ENCODE measurements at places on chromosomes 1 and 21.
A peak's percentile ranks its signal among the peaks of the same experiment; 100 is the strongest.

GRCh38 chr1:31757989-31758388 is 6.2 kb downstream of the ADGRB2 start:
- no peak for DNase-seq

DNA sequence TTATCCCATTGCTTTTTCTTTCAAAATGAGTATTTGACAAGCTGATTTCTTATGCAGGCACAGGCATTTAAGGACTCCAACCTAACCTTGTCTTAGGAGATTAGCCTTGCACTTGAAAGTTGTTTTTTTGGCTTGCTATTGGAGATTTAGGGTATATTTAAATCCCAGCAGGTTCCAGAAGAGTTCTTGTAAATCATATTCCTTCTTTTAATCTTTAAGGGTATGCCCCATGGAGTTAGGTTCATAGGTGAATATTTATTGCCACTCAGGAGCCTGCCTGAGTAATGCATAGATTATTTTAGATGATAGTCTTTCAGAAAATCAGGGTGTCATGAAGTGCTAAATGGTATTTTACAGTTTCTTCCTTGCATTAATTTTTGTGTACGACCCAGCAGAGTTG is 146.5 kb downstream of the PATJ start:
- DNase-seq, result no peak

GRCh38 chr1:119822406-119822805 is 11.1 kb upstream of the REG4 start:
- DNase-seq, result no peak

GRCh38 chr1:22543679-22544078 is 19.6 kb upstream of the EPHA8 start:
- DNase-seq, result no peak

- DNase-seq, result peak; percentile 47
Measured at GRCh38 chr21:33894736-33895288, 20.8 kb downstream of the ATP5PO start.

DNA sequence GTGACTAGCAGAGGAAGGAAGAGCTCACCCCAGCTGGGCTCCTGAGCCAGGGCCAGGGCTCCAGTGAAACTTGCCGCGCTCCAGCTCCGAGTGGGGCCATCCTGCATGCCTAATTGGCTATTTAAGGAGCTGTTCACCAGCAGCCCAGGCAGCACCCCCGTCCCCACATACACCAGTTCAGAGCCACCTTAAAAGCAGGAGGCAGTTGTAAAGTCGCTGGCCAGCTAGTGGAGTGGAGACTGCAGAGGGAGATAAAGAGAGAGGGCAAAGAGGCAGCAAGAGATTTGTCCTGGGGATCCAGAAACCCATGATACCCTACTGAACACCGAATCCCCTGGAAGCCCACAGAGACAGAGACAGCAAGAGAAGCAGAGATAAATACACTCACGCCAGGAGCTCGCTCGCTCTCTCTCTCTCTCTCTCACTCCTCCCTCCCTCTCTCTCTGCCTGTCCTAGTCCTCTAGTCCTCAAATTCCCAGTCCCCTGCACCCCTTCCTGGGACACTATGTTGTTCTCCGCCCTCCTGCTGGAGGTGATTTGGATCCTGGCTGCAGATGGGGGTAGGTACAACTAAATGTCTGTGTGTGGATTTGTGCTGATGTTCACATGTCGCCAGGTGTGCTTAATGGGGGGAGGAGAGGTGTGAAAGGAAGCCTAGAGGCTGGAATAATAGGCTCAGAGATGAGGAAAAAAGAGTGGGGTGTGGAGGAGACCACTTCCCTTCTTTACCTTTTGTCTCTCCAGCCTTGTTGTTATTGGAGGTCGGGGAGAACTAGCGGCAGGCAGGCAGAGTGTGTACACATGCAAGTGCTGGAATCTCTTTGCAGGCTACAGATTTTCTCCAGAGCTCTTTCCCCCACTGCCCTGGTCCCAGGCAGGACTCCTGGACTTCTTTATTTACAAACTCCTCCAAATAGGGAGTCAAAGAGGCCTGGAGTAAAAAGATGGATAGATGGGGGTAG is at the start of gene CA14:
CA14 (plus strand) TSS at position 151 of the 962 bp plus-strand sequence; CDS start at position 506, 355 bp downstream.
- DNase-seq, result no peak

DNA sequence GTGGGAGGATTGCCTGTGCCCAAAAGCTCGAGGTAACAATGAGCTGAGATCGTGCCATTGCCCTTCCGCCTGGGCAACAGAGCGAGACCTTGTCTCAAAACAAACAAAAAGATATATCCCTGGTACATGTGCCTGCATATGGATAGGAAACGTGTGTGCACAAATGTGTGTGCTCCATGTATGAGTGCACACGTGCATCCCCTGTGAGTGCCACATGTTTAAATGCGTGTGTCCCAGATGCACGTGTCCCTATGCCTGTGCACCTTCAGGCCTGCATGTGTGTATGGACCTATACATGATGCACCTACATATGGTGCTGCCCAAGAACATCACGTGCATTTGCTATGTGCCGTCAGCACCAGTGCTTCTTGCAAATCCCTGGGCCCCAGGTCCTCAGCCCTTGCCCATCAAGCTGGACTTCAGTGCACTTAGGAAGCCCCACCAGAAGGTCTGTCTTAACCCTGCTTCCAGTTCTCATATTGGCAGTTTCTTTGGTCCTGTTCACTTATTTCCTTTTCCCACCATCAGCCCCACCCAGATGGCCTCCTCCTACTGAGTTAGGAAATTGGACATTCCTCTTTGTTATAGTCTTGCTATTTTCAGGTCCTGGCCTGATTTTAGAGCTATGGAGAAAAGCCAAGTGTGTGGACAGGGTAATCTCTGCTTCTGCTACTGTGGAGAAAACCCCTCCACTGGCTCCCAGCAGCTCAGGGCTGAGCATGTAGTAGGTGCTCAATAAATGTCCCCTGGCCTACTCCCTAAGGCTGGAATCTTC is 15.4 kb downstream of the TIE1 start:
- DNase-seq, result no peak

DNA sequence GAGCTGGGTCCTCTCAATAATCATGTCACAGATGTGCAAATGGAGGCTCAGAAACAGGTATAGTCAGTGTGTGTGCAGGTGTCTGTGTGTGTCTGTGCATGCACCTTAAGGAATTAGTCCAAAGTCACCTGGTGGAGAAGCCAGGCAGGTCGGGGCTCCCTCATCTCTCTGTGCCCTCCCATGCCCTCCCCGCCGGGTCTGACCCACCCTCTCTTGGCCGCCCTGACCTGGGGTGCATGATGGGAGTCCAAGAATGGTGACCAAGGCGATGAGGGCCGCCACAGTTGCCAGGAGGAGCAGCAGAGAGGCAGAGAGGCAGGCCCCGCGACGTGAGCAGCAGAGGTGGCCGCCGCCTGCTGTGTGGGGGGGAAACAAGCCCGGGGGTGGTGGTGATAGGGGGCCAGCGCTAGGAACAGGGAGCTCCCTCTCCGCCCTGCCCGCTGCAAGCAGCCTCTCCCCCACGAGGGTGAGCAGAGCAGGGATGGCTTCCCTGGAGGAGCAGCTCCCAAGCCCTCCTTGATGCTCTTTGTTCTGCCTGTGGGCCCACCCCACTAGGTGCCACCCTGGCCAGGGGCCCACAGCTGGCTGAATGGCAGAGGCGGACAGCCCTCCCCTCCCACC is 3.9 kb downstream of the LDLRAD1 start:
- DNase-seq, result no peak

DNA sequence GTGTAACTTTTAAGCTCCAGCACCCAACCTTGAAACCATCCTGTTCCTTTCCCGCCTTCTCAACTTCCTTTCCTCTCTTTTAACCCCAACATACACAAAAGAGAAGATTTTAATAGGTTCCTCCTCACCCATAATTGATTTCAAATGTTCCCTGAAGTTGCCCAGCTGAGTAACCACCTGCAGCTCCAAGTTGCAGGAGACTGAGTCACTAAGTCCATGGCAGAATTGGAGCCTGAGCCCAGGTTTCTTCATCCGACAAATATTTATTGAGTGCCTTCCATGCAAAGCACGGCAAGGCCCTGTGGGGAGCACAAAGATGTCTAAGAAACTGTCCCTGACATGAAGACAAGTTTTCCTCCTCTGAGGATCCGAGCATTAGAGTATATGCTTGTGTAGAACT is 97.7 kb downstream of the PAPPA2 start:
- DNase-seq, result no peak

- peak; percentile 12 for DNase-seq
Measured at GRCh38 chr1:168365719-168366479, 85.2 kb downstream of the TBX19 start.

GRCh38 chr1:101026430-101026788 is 825 bp upstream of the DPH5 start:
- no peak for DNase-seq

DNA sequence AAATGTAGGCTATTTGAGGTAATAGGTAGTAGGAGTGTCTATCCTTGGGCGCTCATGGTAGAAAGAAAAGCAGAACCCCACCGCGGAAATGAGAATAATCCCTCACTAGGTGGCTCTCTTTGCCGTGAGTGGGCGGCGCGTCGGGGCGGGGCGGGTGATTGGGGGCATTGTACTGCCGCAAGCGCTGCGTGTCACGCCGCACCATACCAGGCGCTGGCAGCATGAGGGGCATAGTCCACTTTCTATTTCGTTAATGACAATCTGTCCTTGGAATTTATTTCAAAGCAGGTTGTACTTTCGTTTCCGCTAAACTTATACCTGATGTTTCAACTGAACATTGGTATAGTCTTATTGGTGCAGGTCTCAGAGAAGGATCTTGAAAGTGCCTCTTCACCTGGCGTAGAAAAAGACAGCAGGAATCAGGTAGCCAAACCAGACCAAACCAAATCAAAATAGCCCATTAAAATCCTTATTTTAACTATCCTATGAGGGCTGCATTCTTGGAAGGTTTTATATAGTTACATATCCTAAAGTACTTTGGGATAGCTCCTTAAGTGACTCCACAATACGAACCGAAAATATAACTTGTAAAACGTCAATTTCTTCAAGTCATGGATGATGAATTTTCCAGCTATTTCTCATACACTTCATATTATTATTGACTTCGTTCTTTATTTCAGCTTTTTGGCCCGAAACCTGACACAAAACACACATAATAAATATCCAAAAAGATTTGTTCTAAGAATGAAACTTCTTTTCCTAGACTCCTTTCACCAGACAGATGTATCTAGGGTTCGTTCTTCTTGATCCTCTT is 1.9 kb upstream of the SMG7 start:
- peak; percentile 88 for DNase-seq

DNA sequence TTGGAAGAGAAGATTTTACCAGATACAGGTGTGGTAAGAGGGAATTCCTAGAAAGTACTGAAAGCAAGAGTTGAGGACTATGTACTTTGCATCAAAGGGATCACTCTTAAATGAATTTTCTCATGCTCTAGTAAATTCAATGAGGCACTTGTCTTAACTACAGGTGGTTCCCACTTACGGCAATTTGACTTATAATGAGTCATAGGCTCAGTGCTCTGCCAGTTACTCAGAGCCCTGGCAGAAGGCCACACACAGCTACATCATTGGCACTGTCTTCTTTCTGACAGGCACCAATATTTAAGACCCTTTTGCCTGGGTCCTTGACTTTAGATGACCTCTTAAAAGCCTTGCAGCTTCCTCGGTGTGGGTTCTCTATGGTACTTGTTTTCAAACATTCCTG is 15.9 kb upstream of the ADAMTS5 start:
- peak; percentile 81 for DNase-seq

Data from RKO (cell line).